ENCODE measurements at places on chromosomes 11 and 22.

DNA sequence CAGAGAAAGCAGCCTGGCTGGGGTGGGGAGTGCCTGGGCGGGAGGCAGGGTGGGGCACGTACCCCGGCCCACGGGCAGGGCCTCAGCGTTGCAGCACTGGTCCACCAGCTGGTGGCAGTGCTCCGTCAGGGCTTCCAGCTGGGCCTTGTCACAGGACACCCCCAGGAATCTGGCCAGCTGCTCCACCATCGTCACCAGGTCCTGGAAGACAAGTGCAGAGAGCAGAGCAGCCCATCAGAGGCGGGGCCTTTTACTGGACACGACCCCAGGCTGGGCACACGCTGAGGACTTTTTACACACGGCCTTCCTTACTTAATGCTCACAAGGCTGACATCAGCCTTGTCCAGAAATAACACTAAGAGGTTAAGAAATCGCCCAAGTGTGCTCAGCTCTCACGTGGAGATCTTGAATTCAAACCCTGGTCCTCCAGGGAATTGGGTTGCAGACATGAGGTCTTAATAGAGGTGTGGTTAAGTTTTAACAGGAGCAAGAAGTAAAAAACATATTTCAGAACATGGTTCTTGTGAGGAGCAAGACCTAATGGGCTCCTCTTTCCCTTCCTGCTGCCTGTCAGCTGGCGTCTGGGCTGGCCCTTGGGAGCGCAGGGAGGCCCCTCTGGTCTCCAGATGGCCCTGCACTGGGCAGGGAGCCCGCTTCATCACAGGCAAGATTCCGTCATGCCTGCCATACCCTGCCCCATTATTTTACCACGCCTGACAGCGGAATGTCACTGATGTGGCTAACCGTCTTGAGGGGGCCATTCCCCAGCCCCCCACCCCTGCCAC is 17.1 kb upstream of the EFCAB6 start:
- no peak for DNase-seq

DNA sequence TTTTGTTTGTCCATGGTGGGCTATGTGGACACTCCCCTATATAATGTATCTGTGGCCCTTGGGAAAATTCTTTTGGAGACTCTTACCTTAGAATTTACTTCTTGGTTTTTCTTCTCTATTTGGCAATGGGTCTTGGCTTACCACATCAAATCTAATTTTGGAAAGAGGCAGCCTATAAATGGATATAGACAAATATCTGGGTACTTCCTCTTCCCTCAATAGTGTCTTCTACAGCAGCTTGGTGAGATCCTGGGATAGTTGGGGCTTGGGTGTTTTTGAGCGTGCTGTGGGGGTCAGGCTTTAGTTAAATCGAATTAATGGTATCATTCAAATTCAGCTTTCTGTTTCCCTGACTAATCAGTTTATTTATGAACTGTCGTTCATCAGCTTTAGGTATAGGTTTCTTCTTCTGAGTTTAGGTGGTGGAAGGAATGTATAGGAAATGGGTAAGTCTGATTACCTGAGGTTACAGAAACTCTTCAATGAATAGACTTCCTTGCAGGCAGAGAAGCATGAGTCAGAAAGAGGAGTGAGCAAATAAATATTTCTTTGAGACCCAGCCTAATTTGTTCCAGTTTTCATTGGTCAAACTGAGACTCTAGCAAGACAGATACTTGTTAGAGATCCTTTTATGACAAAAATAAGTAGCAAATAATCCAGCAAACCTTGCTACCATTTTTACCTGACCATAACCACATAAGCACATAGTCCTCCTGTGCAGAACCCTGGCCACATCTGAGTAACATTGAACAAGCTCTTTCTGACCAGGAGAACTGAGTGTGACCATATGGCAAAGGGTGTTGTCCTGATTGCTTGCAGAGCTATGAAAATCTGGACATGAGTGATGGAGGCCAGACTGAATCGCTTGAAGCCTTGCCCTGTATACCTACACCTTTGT is 68.6 kb upstream of the SORL1-AS1 start:
- DNase-seq = no peak

GRCh38 chr11:29989174-29989970 is 27.5 kb downstream of the KCNA4 start:
- no peak for DNase-seq

DNA sequence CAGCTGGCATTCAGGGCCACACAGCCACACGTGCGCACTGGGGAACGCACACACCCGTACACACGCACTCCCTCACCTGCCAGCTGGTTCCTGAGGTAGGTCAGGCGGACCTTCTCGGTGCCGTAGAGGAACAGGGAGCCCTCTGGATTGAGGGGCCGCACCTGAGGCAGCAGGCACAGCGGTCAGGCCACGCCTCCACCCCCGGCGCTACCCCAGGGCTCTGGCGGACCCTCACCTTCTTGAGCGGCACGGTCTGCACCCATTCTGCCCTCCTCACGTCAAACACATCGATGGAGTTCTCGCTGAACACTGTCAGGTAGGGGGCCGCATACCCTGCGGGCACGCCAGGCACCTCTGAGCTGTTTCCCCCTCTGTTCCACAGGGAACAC is 17.0 kb downstream of the CDC42BPG start:
- DNase-seq = no peak

DNA sequence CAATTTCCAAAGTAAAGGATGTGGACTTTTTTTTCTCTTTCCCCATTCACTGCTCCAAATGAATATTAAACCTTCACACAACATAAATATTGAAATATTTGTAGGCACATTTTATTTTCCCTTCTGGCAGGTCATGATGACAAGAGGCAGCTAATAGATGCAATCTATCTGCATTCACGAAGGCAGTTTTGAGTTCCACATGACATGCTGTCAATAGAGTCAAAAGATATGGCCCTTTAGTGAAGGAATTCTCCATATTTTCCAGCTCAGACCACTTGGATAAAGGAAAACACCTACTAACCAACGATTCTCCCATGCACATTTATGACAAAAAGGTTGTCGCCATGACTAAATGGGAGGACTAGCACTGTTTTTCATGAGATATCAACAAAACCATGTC is 37.9 kb downstream of the TENM4 start:
- DNase-seq = no peak

- no peak for DNase-seq
Measured at GRCh38 chr22:49887702-49888101, 30.5 kb downstream of the ALG12 start.

DNA sequence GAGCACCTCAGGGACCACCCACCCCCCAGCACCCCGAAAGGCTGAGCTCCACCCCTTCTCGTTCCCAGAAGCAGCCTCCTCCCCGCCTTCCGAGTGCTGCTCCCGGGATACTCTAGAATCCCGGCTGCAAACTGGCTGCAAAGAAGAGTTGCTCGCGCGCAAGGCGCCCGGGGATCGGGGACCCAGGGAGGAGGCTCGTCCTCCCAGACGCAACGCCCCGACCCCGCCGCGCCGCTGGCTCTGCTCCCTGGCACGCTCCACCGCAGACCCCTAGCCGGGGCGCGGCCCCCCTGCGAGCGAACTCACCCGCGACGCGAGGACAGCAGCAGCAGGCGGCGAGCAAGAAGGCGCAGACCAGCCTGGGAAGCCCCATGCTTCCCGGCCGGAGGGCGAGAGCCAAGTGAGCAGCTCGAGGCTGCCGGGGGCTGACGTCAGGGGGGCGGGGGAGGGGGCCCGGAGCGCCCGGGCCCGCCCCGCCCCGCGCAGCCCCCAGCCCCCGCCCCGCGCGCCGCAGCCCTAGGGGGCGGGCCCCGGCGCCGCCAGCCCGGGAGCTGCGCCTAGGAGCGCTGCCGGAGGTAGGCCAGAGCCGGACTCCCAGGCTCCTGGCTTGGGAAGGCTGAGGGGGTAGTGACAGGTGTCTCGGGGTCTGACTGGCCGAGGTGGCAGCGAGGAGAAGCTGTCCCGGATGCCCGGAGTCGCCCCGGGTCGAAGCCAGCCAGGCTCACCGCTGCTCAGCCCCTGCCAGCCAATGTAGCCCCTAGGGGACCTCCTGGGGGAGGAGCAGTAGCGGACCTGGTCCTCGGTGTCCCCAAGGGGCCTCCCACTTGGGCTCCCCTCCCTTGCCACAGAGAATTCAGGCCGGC is at the start of gene MCAM:
TSS of gene MCAM (minus strand) at position 402 of the 863 bp plus-strand sequence. CDS start at position 373, 29 bp downstream.
- DNase-seq = no peak

DNA sequence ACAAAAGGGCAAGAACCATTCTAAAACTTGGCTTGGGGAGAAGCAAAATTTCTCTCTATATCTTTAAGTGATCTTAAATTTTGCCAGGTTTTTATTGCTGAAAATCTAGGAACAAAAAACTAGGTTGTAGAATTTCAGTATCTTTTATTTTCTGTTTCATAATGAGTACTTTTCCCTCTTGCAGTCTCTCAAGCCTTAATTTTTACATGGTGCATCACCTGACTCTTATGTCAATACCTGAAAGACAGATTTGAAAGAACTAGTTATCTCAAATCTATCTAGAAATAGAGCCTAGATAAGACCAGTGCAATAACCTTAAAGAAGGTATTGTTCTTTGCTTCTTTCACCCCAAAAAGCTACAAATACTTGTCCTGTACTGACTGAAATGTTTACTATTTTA is 122.1 kb downstream of the TRIM44 start:
- no peak for DNase-seq

DNA sequence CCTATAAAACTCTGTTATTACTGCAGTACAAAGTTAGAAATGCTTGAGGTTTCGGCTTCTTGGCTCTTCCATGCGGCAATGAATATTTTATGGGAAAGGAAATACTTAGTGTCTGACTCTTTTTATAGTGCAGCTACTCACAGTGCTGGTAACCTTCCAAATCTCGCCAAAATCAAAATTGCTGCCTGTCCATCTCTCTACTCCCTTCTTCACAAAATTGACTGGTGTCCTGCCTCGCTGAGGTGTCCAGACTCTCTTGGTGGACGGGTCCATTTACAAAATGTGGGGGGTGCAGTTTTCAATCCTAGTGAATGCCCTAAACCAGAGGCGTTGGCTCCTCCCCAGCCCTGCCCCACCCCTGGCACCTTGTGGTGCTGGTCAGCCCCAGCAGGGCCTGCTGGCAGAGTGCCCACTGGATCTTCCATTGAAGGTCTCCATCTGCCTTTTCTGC is 73.5 kb downstream of the ZBTB16 start:
- DNase-seq = no peak

DNA sequence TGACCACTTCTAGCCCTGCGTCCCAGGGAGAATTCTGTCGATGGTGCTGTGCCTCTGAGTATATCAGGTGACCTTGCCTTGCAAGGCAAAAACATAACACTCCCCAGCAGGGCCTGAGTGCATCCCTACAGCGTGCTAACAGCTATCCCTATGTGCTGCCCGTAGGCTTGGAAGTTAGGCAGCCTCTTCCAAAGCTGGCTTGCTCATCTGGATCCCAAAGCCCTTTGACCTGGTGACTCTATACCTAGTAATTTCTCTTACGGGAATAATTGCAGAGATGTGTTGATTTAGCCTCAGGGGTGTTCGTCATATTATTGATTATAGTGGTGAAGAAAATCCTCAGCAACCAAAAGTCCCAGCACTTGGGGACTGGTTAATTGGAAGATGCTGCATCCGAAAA is 32.6 kb upstream of the CRYBB3 start:
- no peak for DNase-seq

GRCh38 chr22:33599596-33599995 is 320.7 kb downstream of the LARGE1 start:
- no peak for DNase-seq

GRCh38 chr22:47858773-47859306 is 1096.4 kb downstream of the TBC1D22A start:
- no peak for DNase-seq

GRCh38 chr11:92685049-92685448 is 284.4 kb upstream of the MTNR1B start:
- DNase-seq = no peak

- no peak for DNase-seq
Measured at GRCh38 chr11:117232911-117233409, 489 bp downstream of the RNF214 start.

DNA sequence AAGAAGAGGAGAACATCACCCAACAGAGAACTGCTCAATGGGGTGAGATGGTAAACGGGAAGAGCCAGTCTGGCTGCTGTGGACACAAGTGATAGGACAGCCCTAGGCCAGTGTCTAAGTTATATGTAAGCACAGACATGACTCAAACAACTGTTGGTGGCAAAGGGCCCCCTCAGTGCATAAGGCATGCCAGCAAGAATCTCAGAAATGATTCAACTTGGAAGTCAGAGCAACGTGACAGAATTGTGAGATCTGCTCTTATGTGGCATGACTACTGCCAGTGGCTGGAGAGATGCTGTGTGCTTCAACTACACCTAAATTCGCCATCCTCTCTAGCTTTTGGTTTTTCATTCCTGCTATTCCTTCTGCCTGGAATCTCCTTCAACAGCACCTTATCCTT is 7.4 kb downstream of the SLN start:
- DNase-seq = no peak

DNA sequence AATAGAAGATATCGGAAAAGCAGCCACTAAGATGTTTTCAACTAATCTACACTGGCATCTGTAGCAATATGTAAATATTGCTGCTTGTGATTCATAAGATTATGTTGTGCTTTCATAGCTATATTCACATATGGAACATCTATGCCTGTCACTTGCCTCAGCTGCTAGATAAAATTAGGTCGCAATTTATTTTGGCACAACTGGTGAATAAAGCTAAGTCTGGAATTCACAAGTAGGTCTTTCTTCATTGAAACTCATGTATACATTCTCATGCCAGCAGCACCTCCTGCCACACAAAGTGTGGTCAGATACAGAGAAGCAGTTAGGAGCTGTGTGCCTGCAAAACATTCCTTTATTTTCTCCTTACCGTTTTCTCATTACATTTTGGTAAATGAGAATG is 543.3 kb upstream of the CHORDC1 start:
- DNase-seq = no peak

GRCh38 chr11:69110451-69110850 is 45.3 kb upstream of the SMIM38 start:
- no peak for DNase-seq

- DNase-seq = no peak
Measured at GRCh38 chr22:42708417-42708816, 12.3 kb downstream of the A4GALT start.

- DNase-seq = no peak
Measured at GRCh38 chr11:134628426-134628825, 216.4 kb upstream of the B3GAT1 start.

DNA sequence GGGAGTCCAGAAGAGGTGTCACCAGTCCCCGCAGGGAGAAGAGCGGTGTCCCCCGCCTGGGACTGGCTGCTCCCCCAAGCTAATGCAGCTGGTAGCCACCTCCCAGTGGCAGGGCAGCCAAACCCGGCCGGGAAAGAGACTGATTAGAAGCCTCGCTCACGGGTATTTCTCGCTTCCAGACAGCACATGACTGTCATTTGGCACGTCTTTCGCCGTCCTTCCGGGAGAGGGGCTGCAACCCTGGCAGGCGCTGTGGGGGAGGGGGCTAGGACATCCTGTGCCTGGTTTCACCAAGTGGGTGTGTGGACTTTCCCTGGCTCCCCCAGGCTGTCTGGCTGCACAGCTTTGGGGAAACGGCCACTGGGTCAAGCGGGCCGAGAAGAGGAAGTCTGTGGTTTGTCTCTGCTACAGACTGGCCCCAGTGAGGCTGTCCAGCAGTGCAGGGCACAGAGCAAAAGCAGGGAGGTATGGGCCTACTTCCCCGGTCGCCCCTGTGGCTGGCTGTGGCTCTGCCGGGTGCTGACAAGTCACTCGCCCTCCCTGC is 3.8 kb downstream of the CD81 start:
- no peak for DNase-seq

Data from NCI-H1417 treated with DMSO at 0.1 percent for 48 hours (cell line).